ENCODE measurements at places on chromosomes 11 and 22.

DNA sequence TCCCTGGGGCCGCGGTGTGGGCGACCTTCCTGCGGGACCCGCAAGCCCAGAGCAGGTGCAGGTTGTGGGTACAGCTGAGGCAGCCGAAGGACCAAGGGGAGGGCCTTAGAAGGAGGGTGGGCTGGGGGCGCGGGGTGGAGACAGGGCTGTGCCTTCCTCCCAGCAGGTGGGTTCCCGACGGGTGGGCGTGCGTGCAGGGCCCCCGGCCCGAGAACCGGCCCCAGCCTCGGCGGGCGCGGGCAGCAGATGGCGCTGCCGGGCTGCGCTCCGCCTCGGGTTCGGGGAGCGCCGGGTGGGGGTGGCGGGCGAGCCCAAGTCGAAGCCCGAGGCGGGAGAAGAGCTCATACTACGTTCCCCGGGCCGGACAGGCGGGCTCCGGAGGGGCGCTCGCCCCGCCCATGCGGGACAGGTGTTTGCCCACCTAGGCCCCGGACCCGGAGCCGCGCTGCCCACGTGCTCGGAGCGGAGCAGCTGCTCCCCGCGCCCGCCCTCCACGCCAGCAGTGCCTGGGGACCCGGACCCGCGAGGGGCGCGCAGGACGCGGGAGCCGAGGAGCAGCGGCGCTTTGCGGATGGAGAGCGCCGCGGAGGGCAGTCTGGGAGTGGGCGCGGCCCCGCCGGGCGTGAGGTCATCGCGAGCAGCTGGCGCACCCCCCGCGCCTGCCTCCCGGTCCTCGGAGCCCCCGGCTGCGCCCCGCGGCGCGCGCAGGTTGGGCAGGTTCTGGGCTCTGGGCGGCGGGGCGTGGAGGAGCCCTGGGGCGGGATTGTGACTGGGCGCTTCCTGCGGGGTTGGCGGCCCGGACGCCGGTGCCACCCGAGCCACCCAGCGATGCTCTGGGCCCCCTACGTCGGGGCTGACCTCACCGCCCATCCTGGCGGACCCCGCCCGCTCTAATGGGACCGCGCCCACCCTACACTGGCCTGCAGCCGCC lies 25.3 kb downstream of the DUSP8 start:
- peak; percentile 49 for DNase-seq

GRCh38 chr11:78715639-78716311 lies 141.1 kb upstream of the NARS2 start:
- peak; percentile 98 for DNase-seq

GRCh38 chr11:11382858-11383532 lies 29.9 kb upstream of the CSNK2A3 start:
- no peak for DNase-seq

GRCh38 chr11:122074022-122074421 lies 42.0 kb downstream of the BLID start:
- no peak for DNase-seq

GRCh38 chr11:42524534-42525227 lies 787.1 kb upstream of the API5 start:
- DNase-seq, result peak; percentile 43

DNA sequence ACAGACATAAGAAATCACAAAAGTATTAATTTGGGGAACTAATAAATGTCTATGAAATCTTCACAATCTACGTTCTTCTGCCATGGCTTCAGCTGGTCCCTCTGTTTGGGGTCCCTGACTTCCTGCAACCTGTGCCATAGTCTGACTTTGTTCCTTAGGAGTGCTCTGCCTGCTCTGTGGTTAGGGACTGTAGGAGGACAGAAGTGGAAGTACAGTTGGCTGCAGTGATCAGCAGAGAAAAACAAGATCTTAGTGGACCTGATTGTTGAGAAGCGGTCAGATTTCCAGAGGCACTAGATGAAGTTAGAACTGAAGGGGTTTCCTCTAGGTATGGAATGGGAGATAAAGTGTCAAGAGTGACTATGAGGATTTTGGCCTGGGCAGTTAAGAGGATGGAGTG lies 80.6 kb downstream of the PPP6R3 start:
- no peak for DNase-seq

GRCh38 chr22:39185601-39186012 lies 33.1 kb upstream of the CBX7 start:
- no peak for DNase-seq

DNA sequence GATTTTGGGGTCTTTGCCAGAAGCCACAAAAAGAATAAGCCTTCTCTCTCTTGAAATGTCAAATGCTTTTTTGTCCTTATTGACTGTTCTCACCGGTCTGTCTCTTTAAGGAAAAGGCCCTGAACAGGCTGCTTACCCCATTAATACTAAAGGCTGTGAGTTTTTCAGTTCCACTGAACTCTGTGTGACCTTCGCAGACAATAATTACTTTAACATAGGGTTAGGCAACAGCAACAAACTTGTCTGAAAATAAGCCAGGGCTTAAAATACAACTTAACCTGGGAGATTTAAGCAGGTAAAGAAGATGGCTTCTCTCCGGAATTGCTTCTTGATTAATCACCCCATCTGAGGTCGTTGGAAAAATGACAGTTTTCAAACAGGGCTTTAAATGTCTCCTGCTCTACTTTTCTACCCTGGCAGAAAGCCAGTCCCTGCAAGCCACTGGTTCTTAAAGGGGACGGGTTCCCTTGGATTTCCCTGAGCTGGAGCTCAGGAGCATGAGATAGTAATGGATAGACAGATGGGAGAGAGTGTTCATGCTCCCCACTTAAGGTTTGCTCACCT lies 69.4 kb downstream of the ARL14EP start:
- DNase-seq, result peak; percentile 32

DNA sequence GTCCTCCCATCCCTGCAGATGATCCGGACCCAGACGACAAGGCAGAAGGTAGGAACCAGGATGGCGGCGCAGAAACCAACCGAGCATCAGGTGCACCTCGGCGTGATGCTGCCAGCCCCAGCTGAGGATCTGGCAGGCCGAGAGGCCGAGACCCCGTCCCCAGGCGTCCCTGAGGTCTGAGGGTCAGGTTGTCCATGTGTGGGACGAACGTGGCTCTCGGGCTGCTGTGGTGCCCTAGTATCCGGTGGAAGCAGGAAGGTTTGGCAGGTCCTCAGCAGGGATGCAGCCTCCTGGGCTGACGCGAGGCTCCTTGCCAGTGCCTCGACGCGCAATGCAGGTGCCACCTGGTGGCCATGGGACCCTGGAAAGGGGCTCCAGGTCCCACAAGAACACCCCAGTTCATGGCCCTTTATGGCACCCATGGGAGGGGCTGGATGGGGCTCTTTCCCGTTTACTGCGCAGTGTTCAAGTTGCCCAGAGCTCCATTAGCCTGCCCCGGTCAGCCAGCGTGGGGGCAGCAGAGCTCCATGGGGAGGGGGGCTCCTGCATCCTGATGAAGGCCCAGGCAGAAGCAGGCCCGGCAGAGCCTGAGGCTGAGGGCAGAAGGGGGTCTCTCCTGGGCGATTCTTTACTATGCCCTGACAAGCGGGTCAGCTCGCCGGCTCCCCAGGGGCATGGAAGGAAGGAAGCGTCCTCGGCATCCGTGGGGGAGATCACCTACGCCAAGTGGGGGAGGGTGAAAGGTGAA lies 129.9 kb downstream of the CTTN start:
- no peak for DNase-seq

GRCh38 chr11:132234878-132235277 lies 864.5 kb downstream of the NTM start:
- DNase-seq, result peak; percentile 40

DNA sequence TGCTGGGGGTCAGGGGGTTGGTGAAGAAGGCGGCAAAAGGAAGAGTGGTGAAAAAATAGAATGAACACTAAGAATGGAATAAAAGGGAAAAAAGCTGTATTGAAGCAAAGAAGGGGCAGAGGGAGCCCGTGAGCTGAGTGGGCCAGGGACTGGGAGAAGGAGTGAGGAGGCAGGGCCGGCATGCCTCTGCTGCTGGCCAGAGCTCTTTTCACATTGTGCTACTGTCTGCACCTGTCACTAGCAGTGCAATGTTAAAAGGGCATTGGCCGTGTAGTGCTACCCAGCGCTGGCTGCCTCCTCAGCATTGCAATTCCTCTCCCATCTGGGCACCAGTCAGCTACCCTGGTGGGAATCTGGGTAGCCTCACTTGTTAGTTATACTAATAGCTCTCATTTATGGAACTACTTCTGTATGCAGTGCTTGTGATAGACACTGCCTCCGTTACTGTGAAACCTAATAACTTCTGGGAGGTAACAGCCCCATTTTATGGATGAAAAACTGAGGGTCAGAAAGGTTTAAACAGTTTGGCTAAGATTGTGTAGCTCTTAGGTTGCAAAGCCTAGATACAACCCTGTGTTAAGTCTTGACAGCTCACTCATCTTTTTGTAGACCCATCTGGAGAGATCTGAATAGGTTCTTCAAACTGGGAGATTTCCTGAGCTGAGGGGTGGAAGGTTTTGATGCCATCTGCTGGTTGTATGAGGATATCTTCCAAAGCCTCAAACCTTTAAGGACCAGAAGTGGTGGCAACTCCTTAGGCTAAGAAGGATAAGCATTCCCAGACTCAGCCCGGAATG lies 8.5 kb downstream of the YPEL4 start:
- peak; percentile 63 for DNase-seq

DNA sequence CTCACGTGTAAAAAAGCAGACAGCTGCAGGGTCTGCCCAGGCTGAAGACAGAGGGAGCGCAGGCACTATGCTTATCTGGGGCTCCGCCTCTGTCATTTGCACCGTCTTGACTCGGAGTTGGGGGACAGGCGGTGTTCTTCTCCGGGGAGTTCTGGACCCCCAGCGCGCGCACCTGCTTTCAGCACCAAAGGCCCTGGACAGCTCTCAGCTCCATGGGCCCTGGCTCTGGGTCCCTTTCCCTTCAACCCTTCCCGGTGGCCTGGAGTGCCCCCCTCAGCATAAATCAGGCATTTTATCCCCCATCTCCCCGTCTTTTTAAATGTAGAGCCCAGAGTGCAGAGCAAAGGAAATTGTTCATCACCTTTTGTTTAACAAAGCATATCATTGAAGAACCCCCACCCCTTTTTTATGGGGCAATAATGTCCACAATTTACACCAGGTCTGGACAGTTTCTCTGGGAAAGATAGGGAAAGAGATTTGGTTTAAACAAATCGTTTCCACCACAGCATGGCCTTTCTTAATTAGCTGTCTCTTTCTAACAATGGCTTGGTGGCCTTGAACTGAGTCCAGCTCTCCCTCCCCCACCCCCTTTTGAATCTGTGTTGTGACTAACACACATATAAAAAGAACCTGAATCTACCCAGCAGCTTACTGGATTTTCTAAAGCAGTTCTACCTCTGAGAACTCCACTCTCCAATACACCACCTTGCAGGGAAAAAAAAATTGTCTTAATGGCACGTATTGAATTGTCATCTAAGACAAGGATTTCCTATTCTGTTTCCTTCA lies 1.7 kb downstream of the SEZ6L start:
- DNase-seq, result peak; percentile 4

- peak; percentile 63 for DNase-seq
Measured at GRCh38 chr22:25402501-25403283, 161.8 kb upstream of the GRK3 start.

- DNase-seq, result no peak
Measured at GRCh38 chr11:61963016-61963281, 4.5 kb downstream of the FTH1 start.

GRCh38 chr11:94557992-94558391 lies 9.2 kb upstream of the PIWIL4 start:
- DNase-seq, result peak; percentile 11

GRCh38 chr11:86138958-86139357 lies 70.1 kb upstream of the PICALM start:
- peak; percentile 72 for DNase-seq

DNA sequence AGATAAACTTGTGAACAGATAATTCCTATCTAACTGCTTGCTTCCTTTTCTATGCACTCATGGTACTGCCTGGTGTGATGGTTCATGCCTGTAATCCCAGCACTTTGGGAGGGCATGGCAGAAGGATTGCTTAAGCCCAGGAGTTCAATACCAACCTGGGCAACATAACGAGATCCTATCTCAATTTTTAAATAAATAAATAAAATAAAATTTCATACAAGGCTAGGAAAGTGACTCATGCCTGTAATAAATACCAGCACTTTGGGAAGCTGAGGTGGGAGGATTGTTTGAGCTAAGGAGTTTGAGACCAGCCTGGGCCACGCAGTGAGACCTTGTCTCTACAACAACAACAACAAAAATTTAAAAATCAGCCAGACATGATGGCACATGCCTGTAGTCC lies 166.6 kb downstream of the COMMD9 start:
- peak; percentile 66 for DNase-seq

- no peak for DNase-seq
Measured at GRCh38 chr11:116980136-116980793, 118.0 kb downstream of the SIK3 start.

GRCh38 chr11:2380807-2381350 lies 3.8 kb downstream of the CD81 start:
- no peak for DNase-seq

DNA sequence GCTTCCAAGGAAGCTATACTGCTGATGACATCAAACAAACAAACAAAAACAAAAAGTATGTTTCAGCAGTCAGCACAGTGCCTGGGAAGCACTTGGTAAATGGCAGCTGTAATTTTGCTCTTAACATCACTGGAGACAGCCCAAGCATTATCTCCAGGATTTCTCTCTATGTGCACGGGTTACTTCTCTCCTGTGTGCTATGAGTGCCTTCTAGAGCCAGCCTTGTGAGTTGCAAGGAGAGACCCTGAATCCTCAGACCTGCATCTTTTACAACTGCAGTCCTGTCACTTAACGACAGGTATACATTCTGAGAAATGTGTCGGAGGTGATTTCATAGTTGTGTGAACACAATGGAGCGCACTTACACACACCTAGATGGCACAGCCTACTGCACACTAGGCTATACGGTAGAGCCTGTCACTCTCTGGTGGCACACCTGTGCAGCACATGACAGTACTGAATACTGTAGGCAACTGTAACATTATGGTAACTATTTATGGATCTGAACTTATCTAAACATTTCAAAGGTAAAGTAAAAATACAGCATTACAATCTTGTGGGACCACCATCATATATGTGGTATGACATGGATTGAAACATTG lies 662.5 kb upstream of the B3GAT1 start:
- peak; percentile 37 for DNase-seq

- DNase-seq, result no peak
Measured at GRCh38 chr11:131695889-131696429, 325.5 kb downstream of the NTM start.

- peak; percentile 70 for DNase-seq
Measured at GRCh38 chr22:20946080-20946986, 20.7 kb upstream of the AIFM3 start.

- no peak for DNase-seq
Measured at GRCh38 chr22:24977370-24978221, 25.1 kb downstream of the KIAA1671 start.

DNA sequence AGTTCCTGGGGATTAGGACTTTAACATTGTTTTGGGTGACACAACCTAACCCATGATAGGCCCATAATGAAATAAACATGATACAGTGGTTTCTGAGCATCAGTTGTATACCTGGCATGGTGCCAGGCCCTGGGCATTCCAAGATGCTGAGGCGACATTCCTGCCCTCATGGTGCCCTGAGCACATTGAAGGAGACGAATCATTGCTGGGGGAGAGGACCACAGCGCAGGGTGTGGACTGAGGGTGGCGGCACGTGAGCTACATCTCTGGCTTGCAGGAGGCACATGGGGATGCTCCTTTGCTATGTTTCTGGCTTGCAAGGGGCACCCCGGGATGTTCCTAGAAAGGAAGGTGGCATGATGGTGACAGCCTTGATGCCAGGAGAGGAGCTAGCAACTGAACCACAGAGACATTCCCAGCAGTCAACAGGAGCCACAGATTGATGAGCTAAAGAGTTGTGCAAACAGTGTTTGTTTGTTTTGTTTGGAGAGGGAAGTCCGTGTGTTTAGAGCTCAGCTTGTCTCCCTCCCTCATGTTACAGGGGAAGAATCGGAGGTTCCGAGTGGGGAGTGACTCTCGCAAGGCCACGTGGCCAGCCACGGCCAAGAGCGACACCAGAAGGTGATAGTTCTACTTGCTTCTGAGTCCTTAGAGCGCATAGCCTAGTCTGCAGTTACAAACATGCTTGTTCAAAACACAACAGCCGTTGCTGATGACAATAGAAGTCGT lies 106.4 kb downstream of the MIAT start:
- peak; percentile 83 for DNase-seq
